Inflammatory macrophage treated with lipopolysaccharide for 1 hour (primary cell): ENCODE measurements at places on chromosomes 4 and X.

- DNase-seq = no peak
Measured at GRCh38 chr4:145936997-145937901, 1.4 kb downstream of the ZNF827 start.

DNA sequence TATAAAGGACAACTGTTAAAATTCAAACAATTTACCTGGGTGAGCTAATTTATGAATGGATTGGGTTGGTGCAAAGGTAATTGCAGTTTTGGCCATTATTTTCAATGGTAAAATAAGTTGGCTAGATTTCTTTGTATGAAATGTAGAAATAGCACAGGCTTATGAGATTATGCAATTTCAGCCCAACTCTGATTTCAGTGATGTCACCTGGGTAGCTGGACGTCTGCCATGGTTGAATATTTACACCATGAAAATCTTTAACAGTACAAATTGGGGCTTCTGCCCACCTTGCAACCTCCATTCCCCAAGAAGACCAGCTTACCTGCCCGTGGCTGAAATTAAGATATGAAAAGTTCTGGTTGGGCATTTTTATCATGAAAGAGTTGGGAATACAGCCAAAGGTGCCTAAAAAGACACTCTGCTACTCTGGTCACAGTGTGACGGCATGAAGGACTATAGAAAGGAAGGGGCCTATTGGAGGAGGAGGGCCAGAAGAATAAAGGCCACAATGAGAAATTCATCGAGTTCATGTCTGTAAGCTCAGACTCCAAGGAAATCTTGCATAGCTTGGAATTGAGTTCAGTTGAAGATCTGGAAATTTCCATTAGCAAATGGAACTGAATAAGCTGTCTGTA lies 29.7 kb downstream of the EGF start:
- DNase-seq = no peak

GRCh38 chr4:116478343-116478742 lies 607.0 kb downstream of the TRAM1L1 start:
- DNase-seq = no peak

DNA sequence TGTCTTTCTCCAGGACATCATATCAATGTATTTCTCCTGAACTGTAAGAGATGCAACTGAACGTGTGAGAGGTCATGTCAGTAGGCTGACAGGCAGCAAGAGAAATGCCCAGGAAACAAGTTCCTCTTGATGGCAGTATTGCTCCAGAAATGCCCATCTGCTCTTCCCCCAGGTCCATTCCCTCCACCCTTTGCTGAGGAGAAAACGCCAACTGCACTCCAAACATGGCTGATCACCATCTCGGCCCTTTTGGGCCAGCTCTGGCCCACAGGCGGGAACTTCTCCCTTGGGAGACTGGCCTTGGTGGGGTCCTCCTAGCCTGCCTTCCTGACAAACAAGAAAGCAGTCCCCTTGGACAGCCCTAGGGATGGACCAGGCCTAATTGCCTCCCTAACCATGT lies 276.5 kb upstream of the AGTR2 start:
- DNase-seq = no peak

- DNase-seq = no peak
Measured at GRCh38 chr4:1198098-1198844, 25.9 kb upstream of the SPON2 start.

- no peak for DNase-seq
Measured at GRCh38 chr4:186104114-186104889, at the start of gene FAM149A. FAM149A (plus strand) TSS chr4:186104704.

GRCh38 chr4:4919927-4920326 lies 60.5 kb downstream of the MSX1 start:
- DNase-seq = no peak

GRCh38 chr4:101787701-101788316 lies 2.7 kb upstream of the BANK1 start:
- no peak for DNase-seq

GRCh38 chrX:153765138-153766079 lies 1.4 kb downstream of the PLXNB3 start:
- DNase-seq = no peak

- DNase-seq = no peak
Measured at GRCh38 chrX:45710081-45710801, 509.6 kb upstream of the DIPK2B start.

DNA sequence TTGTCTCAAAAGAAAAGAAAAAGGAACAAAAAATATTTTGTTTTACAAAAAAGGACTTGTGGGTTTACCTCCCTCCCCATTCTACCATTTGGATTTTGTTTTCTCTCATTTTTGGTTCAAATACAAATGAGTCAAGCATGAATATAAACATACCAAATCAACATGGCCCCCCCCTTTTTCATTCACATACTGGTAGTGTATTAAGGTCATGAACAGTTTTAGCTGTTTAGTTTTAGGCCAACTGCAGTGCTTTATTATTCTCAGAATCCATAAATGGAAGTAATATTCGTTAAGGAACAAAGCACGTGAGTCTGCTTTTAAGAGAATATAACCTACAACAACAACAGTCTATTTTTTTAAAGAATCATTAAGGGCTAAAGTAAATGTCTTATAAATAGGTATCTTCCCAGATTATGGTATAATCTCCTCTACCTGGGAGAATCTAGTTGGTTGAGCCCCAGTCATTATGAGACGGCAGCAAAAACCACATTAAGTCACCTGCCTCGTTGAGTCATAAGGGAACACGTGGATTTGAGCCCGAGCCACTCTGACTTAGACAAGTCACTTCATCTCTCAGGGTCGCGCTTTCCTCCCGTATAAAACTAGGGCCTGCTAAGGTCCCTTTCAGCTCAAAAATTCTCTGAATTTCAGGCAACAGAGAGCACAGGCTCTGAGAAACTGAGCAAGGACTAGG lies 26.7 kb downstream of the BCLAF3 start:
- no peak for DNase-seq

- no peak for DNase-seq
Measured at GRCh38 chrX:68995780-68996551, 167.1 kb downstream of the EFNB1 start.
